ENCODE measurements at places on chromosomes 2 and 18.

GRCh38 chr2:126448611-126449010 is 207.3 kb upstream of the GYPC start:
- no peak for DNase-seq

DNA sequence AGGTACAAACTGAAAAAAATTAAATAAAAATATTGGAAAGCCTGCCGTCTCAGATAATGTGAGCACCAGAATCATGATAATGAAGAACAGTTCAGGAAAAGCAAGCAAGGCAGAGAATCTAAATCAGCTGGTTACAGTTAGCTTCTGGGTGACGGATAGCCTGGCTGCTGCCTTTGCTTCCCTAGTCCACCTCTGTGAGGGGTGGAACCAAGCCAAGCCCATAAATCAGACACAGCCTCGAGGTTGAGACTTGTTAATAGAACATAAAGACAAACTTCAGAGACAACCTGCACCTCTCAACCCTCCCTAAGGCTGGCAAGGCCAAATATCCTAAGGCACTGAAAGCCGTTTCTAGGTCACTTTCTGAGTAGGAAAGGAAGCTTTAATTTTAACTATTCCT is 334.7 kb upstream of the SLC39A10 start:
- DNase-seq: no peak

DNA sequence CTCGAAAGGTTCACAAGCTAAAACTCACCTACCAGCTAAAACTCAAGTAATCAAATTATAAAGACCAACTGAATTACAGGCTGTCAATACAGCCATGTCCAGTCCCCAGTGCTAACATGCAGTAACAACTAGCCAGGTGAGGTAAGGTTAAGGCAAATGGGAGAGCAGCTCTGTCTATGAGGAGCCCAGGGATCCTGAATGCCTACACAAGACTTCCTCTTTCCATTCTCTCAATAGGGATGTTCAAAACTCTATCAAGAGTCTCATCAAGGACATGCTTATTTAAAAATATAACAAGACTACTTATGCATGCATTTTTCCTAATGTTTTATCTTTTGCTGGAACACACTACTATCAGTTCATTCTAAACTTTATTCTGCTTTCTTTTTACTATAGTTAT is 20.4 kb downstream of the REV1 start:
- no peak for DNase-seq

GRCh38 chr2:222848862-222849261 is 12.0 kb upstream of the ACSL3 start:
- DNase-seq: no peak

DNA sequence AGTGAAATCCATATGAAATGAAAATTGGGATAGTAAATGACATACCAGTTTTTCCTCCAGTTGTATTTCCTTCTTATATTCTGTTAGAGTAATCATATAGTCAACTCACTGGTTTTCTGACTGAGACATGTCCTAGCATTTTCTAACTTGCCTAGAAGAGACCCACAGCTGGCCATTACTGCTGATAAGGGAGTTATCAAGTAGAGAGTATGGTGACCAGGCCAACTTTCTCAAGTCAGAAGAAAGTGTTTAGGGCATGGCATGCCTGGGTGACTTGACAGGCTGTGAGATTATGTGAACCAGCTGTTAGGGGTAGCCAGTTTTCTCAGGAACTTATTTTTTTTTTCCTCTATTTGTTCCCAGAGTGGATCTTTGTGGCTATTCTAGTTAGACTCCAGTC is 81.2 kb downstream of the GPD2 start:
- no peak for DNase-seq

DNA sequence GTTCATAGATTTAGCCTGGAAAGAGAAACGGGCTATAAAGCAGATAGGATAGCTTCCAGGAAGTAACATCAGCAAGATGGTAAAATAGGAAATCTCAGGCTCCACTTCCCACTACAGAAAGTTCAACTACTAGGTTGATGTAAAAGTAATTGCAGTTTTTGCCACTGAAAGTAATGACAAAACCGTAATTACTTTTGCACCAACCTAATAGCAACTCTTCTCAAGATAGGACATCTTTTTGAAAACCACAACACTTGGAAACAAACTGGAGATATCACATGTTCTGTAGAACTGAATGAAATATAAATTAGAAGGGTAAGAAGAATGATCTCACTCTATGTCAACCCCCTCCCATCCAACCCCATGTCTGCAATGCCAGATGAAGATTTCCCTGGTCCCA is 1154.3 kb downstream of the BCL11A start:
- no peak for DNase-seq

DNA sequence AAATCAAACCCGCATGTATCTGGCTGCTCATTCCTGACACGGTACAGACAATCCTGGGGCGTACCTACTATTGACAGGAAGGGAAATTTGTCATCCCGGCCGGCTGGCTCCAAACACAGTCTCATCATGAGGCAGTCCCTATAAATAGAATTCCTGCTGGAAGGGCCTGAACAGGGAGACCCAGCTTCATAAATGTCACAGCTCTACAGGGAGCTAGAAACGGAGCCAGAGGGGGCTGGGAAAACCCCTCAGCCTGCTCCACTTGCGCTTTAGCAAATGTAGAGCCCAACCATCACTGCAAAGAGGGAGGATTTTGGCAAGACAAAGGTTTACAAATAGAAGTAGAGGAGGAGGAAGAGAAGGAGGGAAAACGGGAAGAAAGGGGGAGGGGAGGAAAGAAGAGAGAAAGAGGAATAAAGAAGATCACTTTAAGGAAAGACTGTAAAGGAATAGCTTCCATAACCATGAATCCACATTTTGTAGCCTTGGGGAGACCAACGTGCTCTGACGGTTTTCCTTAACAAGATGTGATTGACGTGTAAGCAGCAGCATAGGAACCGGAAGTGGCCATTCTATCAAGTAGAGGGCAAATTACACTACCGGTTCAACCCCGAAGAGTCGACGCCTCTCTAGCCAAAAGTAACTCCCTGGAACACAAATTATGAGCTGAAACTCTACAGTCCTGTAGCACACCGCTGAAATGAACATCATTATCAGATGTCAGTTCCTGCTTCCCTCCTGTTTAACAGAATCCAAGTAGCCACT is 56.8 kb upstream of the TTN start:
- DNase-seq: no peak

DNA sequence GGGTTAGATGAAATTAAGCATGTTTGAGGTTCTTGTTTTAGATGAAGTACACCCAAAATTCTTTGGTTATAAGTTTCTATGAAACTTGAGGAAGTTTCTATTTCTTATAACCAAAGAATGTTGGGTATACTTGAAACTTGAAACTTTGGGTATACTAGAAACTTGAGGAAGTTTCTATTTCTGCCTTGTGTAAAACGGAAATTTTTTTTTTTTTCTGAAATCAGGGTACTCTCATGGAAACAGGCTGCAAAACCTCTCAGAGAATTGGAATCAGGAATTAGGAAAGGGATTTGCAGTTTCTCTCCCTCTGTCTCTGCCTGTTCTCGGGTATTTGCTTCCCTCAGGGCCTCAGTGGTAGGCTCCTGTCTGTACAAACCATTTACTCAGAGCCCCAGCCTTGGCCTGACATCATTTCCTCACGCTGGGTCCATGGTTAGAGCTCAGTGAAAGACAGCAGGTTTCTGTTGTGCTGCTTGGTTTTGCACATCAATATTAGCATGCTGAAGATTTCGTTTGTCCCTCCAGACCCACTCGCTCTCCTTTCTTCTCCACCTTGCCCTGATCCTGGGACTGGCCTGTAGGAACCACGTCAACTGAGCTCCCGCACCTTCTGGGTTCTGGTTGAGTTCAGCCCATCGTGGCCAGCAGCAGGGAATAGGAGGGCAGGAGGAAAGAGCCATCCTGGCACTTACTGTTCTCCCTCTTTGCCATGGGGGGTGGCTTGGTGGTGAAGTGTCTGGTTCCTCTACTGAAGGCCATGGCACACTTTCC is 106.4 kb downstream of the POLR1A start:
- DNase-seq: no peak

DNA sequence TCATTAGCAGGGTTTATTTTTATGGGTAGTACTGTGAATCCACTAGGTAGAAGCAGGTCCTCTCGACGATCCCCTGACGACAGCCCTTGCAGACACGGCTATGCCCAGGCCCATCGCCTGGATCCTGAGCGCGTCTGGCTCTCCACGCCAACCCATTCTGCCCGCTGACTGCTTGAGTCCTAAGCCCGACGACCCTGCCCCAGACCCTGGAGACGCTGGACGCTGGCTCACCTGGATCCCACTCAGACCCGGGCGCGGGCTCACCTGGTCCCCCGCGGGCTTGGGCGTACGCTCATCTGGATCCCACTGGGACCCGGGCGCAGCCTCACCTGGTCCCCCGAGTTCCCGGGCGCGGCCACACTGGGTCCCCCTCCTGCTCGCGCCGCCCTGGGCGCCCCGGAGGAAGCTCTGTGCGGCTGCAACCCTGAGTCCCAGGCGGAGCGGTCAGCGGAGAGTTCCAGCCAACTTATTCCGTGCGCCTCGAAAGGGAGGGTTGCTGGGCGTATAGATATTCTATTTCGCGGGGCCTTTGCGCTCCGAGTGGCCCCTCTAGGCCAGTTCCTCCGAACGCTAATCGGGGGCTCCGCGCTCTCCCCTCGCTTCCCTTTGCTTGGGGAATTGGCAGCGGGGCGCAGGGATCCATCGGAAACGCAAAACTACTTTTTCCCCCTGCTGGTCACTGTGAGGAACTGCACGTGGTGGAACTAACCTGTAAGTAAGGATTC is 22.4 kb upstream of the RMP24 start:
- DNase-seq: peak; percentile 26

DNA sequence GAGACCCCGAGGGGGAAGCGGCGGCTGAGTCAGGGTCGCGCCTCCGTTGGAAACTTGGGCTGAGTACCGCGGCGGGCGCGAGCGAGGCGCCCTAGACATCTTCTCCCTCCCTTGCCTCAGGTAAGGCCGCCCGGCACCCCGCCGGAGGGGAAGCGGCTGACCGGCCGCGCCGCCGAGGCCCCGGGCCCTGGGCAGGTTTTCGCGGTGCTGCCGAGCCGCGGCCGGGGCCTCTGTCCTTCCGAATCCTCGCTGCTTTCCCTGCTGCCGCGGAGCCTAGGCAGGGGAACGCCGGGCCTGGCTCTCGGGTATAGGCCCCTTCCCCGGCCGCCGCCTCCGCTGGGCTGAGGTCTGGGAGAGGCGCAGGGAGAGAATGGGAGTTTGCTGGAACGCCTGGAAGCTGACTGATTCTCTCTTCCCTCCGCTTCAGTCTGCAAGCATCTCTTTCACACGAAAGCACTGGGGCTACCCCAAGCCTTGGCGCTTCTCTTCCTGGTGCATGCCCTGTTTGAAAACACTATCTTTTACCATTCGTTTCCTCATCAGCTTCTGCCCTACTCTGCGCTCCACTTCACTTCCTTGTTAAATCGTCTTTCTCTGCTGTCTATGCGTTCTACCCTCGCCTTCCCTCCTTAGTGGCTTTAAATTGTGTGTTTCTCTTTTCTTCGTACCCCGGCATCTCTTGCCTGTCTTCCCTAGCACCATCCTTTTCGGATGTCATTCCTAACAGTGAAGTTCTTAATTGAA is 652 bp downstream of the PPM1B start:
- peak; percentile 33 for DNase-seq

- DNase-seq: no peak
Measured at GRCh38 chr2:224971214-224971613, 71.1 kb downstream of the DOCK10 start.
